ENCODE measurements at places on chromosomes 12 and 14.

DNA sequence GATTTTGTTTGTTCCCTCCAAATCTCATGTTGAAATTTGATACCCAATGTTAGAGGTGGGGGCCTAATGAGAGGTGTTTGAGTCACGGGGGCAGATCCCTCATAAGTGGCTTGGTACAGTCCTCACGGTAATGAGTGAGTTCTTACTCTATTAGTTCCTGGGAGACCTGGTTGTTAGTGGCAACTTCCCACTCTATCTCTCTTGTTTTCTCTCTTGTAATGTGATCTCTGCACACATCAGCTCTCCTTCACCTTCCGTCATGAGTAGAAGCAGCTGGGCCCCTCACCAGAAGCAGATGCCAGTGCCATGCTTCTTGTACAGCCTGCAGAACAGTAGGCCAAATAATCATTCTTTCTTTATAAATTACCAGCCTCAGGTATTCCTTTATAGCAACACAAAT lies 29.6 kb upstream of the KCNK10 start:
- DNase-seq = no peak

DNA sequence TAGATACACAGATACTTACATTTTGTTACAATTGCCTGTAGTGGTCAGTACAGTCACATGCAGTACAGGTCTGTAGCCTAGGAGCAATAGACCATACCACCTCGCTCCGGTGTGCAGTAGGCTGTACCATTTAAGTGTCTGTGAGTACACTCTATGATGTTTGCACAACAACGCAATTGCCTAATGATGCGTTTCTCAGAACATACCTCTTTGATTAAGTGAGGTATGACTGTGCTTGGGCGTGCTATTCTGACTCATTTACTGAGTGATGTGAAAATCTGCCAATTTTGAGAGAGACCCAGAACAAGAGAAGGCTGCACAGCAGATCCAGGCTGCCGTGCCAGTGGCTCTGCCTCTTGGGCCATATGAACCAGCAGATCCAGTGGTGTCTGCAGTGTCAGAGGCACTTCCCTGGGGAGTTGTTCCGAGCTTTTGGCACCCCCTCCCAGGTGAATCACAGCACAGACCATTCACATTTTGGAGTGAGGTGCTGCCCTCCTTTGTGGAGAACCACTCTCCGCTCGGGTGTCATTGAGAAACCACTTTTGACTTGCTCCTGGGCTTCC lies 20.4 kb downstream of the DLK1 start:
- DNase-seq = no peak

DNA sequence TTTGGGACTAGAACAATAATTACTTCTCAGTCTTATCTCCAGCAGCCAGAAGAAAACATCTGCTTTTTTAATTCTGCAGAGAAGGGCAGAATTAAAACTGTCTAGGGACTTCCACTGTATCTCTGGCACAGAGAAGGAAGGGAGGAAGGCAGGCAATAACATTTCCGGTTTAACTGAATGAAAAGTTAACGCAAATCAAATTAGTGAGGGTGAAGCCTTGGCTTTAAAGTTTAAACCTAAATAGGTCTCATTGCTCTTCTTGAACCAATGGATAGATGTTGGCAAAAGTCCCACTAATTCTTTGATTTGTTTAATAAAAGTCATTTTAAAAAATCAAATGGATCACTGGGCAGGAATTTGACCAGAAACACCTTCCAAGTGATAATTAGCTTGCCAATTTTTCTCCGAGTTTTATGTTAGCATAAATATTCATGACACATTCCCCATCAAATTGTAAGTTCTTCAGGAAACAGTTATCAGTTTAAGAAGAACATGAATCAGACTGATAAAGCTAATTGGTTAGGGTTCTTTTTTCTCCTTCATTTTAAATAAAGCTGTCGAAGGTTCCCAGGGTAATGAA lies 181.9 kb downstream of the SLC15A5 start:
- no peak for DNase-seq

DNA sequence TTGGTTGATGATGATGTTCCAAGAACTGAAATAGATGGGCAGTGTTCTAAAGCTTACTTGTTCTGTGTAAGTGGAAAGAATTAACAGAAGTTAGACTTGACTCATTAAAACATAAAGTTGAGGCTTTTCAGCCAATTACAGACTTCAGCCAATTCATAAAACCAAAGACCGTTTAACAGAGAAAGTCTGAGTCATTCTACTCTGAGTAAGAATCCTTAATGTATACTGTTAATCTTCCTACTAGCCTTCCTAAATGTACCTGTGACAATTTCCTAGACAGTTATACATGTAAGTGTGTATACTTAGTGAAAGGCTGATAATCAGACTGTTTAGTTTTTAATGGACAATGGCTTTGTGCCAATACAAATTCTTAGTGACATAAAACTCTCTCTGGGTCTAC lies 681.0 kb downstream of the RPL10L start:
- DNase-seq = no peak

DNA sequence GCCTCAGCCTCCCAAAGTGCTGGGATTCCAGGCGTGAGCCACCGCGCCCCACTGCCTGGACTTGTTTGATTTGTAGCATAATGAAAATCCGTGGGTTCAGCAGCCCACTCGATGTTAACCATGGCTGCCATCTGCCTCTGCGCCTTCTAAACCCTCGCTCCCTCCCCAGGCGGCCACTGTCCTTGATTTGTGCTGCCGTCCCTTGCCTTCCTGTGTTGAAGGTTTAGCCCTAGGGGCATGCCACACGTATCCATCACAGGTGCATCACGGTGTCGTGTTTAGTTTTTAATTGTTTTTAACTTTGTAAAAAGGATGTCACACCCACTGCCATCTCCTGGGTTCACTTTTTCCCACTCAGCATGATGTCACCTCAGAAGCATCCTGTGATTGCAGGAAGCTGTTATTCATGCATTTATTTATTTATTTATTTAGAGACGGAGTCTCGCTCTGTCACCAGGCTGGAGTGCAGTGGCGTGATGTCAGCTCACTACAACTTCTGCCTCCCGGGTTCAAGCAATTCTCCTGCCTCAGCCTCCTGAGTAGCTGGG lies 24.5 kb upstream of the ULK1 start:
- no peak for DNase-seq

GRCh38 chr12:124498275-124499189 lies 68.9 kb downstream of the NCOR2 start:
- no peak for DNase-seq

GRCh38 chr12:96238336-96239047 lies 44.3 kb downstream of the ELK3 start:
- no peak for DNase-seq

All from Jurkat, Clone E6-1 (cell line).